Right cardiac atrium (tissue), 5 donors: ENCODE measurements at places on chromosomes 5 and 9. TPM values are rescaled to one million over a fixed set of nuclear protein-coding genes. Genes with fewer than 3 reads are reported as not detected.

Gene TRIM52
- 9.3 TPM for polyA plus RNA-seq

Gene PCDHB10
- polyA plus RNA-seq = 1.00 TPM

Gene SPINK6
- not detected for polyA plus RNA-seq

Gene IL4
- not detected for polyA plus RNA-seq

Gene WDR31
- polyA plus RNA-seq = 5.4 TPM

Gene ZFP62
- polyA plus RNA-seq = 12.0 TPM

Gene PKD2L2
- polyA plus RNA-seq = 0.18 TPM

Gene BTNL9
- 57.8 TPM for polyA plus RNA-seq

Gene GALNT12
- polyA plus RNA-seq = 0.29 TPM

Gene CXCL14
- polyA plus RNA-seq = 4.5 TPM

Gene FAXDC2
- polyA plus RNA-seq = 23.0 TPM

Gene C9
- polyA plus RNA-seq = not detected

Gene TSPAN17
- polyA plus RNA-seq = 15.8 TPM

Gene ADAMTS12
- polyA plus RNA-seq = 0.54 TPM

Gene ZNF189
- 17.9 TPM for polyA plus RNA-seq

Gene CER1
- polyA plus RNA-seq = not detected

Gene SGCD
- 23.2 TPM for polyA plus RNA-seq
